Spinal cord (tissue), 10 donors: ENCODE measurements at places on chromosomes 6 and 20. TPM values are rescaled to one million over a fixed set of nuclear protein-coding genes. Genes with fewer than 3 reads are reported as not detected.

- no peaks in the 10 kb centered on the region for H3K36me3 ChIP-seq
- H3K4me1 ChIP-seq: no peaks in the 10 kb centered on the region
- H3K27me3 ChIP-seq: no peaks in the 10 kb centered on the region
- H3K4me3 ChIP-seq: no peak overlapping the region
- H3K27ac ChIP-seq: no peak overlapping the region
- no peak for DNase-seq
These were observed 253.7 kb upstream of the SUPT3H start for GRCh38 chr6:45631396-45631795.

- no peaks in the 10 kb centered on the region for H3K27me3 ChIP-seq
- peaks cover 4% of the 10 kb centered on the region for H3K4me1 ChIP-seq
- H3K4me3 ChIP-seq: no peak overlapping the region
- DNase-seq: peak; percentile 63
These were observed 80.2 kb downstream of the AFDN start for GRCh38 chr6:167906899-167907298.

- no peaks in the 10 kb centered on the region for H3K27me3 ChIP-seq
- H3K4me3 ChIP-seq: no peak overlapping the region
- H3K27ac ChIP-seq: no peak overlapping the region
- H3K4me1 ChIP-seq: no peaks in the 10 kb centered on the region
- no peak for DNase-seq
These were observed 497.5 kb downstream of the UTRN start for GRCh38 chr6:144782634-144783033.

The EEF1A2 gene
- 79.9 TPM for total RNA-seq

The NRN1 gene
- total RNA-seq: 27.4 TPM
